ENCODE measurements at places on chromosomes 4 and X. TPM values are rescaled to one million over a fixed set of nuclear protein-coding genes. Genes with fewer than 3 reads are reported as not detected.

GRCh38 chrX:41350976-41351569, 17.1 kb downstream of the DDX3X start:
- DNase-seq: no peak

DNA sequence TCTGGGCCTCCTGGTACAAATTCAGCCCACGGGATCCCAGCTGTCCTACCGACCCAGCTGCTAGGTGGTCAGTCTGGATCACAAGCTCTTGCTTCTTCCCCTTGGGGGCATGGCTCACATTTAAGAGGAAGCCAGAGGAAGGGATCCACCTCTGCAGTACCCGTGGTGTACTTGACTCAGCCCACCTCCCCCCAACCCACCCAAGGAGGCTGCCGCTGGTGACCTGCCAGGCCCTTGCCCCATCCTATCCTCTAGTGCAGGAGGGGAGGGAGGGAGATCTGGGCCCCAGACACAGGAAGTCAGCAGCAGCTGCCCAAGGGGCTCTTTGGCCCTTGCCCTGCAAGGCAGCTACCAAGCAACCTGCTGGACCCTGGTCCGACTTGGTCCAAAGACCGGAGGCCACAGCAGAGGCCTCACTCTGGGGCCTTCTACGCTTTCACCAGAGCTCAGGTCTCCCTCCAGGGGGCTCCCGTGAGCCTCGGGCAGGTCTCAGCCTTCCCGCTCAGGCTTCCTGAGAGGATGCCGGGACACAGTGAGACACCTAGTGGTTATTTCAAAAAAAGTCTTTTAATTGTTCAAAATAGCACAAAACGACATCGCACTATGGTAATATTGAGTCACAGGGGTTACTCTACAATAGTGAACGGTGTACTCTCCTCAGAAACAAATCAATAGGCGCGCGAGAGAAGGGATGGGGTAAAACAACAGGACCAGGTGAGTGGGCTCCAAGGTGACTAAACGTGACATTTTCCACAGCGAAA, 2.7 kb upstream of the RENBP start:
- DNase-seq: peak; percentile 86

PGAM4 gene
- not detected for total RNA-seq

NXF3 gene
- total RNA-seq: not detected

Data from OCI-LY7 (cell line).